Thoracic aorta endothelial cell (primary cell): ENCODE measurements at places on chromosomes 5 and 9. TPM values are rescaled to one million over a fixed set of nuclear protein-coding genes. Genes with fewer than 3 reads are reported as not detected.

Gene SH3TC2
- 8.8 and 9.0 TPM in 2 replicates for total RNA-seq

Gene FYB1
- 0.07 and 0.13 TPM in 2 replicates for total RNA-seq

Gene IL5
- not detected in 2 replicates for total RNA-seq

Gene CACNA1B
- total RNA-seq, result 0.13 and 0.14 TPM in 2 replicates

Gene RPS23
- total RNA-seq, result 2,704 and 3,773 TPM in 2 replicates

Gene SH3PXD2B
- total RNA-seq, result 33.8 and 36.3 TPM in 2 replicates

Gene OLFML2A
- total RNA-seq, result 0.07 TPM in 1 of 2 replicates, not detected in the other

Gene PCDHB11
- 0.07 and 0.27 TPM in 2 replicates for total RNA-seq

Gene TRIM23
- 14.9 and 15.4 TPM in 2 replicates for total RNA-seq

Gene PSD2
- not detected in 2 replicates for total RNA-seq

Gene C6
- not detected in 2 replicates for total RNA-seq

Gene PPP3R2
- total RNA-seq, result not detected in 2 replicates

Gene FAM221B
- not detected in 2 replicates for total RNA-seq
